ENCODE measurements at places on chromosomes 2 and 18.

GRCh38 chr18:9737006-9737405 is 28.9 kb downstream of the RAB31 start:
- no peak for DNase-seq

DNA sequence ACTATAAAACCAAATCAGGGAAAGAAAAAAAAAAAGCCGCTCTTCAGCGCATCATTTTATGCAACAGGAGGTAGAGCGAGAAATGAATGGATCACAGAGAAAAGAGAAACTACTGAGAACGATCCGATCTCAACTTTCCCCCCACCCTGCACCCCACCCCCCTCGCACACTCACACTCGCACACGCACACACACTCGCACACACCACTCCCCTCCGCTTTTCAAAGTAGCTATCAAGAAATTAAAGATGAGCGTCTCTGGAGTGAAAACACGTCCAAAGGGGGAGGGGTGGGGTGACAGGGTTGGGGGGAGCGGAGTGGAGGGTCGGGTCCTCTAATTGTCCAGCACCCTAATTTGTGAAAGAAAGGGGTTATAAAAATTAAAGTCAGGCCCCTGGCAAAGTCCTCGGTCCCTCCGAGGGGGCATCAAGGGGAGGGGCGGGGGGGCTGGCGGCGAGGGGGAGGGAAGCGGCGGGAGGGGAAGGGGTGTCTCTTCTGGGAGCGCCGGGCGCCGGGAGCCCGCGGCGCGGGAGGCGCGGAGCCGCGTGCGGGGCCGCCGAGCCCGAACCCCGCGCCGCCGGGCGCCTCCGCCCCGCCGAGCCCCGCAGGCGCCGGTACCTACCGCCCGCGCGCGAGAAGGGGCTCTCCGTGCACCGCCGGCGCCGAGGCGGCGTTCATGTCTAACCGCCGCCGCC is 428 bp downstream of the TCF4 start:
- DNase-seq: no peak

- no peak for DNase-seq
Measured at GRCh38 chr18:58158008-58158407, 114.0 kb downstream of the NEDD4L start.

GRCh38 chr2:51350100-51350499 is 318.2 kb upstream of the NRXN1 start:
- DNase-seq: no peak

DNA sequence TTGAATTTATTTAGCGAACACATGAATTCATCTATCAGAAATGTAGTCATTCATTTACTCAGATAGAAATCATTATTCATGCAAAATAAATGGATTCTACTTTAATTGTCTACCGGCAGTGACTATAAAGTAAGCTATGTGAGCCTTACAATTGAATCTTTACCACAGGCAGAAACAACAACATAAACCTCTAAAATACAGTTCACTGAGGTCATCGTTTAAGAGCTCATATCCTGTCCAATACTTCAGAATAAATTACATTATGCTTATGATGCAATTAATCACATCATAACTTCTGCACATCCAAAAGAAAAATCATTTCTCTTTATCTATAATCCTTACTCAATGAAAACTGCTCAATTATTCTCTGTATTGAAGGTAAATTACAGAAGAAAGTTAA is 244.7 kb downstream of the HNMT start:
- no peak for DNase-seq

DNA sequence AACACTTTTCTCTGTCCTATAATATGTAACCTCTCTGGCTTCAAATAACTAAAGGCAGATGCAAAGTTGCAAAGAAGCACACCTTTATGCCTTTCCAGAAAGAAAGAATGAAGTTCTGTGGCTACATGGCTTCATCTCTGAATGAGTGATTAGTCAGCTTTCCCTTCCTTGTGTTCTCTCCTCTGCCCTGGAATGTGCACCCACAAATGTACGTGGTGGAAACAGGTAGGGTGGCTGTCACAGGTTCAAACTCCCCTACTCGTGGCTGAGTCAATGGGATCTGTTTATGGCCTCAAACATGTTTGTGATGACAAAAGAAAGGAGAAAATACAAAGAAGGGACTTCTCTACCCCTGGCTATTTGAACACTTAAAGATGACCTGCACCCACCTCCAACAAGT is 55.5 kb upstream of the ACVR2A start:
- no peak for DNase-seq

DNA sequence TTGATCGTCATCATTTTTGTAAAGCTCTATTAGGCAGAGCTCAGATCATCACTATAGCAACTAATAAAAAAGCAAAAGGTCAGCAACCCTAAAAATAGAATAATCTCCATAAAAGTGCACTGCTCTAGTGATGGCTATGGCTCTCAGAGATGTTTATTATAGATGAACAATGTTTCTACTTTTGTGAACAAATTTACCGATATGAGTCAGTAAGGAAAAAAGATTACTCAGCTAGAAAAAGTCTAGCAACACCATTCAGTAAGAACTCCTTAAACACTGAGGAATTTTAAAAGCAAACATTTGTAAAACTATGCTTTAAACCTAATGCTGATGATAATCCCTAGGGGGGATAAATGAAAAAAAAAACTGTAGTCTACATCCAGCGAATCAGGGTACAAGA is 69.6 kb downstream of the ACVR1C start:
- no peak for DNase-seq

DNA sequence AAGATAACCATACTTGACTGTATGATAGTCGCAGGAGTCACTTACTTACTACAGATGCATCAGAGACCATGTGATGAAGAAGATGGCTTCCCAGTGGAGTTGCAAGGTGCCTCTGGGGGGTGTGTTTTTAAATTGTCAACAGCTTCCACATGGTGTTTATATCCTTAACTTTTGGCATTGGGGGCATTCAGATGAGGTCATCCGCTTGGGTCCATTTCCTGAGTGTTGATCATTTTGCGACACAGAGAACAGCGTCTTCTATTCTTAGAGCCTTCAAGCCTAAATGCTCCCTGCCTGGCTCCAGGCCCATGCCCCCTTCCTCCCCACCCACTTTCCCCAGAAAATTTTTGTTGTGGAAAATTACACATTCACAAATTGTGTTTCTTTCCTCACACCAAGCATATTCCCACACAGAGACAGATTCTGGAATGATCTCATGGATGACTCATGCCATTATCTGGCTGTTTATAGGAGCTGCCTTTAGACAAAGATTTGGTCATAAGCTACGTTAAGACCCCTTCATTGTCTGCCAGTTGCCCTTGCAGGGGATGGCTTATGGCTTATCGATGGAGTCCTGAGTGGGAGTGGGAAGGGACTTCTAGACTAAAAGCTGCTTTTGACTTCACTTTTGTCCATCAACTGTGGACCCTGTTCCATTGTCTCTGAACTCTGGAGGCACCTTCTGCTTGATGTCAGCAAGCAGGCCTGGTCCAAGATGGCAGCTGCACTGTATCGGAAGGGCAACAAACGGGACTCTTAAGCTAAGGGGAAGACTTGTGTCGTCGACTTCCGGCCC is 91.8 kb downstream of the CABLES1 start:
- no peak for DNase-seq

GRCh38 chr2:176852667-176853066 is 359.9 kb upstream of the HNRNPA3 start:
- DNase-seq: no peak

DNA sequence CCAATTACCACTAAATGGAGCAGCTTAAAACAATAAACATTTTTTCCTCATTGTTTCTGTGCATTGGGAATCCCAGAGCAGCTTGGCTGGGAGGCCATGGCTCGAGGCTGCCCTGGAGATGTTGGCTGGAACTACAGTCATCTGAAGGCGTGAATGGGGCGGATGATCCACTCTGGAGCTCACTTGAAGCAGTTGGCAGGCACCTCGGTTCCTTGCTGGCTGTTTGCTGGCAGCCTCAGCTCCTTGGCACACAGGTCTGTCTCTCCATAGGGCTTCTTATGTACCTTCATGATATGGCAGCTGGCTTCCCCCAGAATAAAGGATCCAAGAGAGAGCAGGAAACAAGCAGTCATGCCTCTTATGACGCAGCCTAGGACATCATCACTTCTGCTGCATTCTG is 227.0 kb upstream of the COPS8 start:
- DNase-seq: no peak

DNA sequence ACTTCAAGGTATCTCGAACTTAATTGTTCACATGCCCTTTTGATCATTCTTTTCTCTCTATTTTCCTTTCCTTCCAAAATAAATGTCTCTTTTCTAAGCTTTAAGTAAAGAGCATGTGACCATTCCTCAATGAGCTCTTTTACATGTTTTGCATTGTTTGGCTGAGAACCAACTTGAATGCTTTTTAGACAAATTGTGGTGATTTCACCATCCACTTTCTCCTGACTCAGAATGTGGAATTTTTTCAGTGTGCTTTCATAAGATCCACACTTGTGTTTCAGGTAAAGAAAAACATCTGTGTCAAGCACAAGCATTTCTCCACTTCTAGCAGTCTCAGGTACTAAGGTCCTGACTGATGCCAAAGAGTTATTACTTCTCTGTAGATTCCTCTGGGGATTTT is 10.7 kb downstream of the RBM43 start:
- no peak for DNase-seq

DNA sequence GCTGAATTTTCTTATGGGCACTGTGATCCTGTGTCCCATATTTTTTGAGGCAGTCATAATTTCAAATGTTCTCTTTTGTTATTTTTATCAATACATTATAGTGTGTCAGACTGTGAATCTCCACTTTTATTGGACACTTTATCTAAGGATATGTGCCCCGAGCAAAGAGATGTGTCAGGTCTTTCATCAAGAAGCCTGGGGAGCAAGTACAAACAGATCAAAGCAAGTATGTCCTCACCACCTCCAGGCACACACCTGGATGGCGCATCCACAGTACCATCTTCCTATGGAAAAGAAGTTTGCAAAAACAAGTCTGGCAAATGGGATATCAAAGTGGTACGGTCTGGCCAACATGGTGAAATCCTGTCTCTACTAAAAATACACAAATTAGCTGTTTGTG is 81.0 kb upstream of the ZNF236 start:
- no peak for DNase-seq

DNA sequence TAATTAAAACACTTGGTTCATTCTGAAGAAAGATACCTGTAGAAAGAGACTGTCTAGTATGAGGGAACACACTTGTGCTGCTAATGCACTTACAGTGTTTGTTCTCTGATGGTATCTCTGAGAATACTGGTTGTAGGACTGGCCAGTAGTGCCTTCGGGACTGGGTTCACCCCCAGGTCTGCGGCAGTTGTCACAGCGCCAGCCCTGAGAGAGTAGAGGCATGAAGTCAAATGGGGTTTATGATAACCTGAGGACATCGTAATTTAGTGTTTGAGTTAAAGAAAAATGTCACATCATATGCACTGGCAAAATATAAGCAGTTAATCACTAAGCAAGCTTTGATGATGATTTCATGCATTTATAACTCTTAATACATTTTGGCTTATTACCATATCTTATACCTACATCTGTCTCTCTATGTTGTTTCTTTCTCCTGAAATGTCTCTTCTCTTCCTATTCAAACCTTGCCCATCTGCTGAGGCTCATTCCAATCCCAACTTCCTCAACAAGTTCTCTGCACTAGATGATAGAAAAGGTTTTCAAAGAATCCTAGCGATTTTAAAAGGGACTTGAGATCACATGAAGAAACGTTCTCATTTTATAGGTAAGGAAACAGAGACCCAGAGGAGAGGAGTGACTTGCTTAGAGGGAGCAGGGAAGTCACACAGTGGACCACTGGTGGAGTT is 50.2 kb downstream of the ATIC start:
- DNase-seq: no peak

GRCh38 chr2:46521215-46521683 is 41.9 kb downstream of the TMEM247 start:
- no peak for DNase-seq

DNA sequence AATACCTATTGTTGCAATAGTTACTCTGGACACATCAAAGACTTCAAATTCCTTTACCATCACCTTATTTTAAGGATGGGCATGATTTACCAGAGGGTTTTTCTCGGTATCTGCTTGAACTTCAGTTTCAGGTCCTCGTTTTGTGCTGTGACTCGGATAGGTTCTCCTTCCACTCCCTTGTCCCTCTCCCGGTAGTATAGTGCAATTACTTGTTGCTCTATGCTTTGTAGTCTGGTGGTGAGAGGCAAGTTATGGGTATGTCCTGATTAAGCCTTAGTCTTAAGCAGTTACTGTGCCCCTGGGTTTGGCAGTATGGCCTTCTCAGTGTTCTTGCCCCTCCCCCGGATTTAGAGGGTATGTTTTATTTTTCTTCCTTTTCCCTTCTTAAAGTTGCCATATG is 96.6 kb downstream of the RHBDD1 start:
- DNase-seq: no peak

DNA sequence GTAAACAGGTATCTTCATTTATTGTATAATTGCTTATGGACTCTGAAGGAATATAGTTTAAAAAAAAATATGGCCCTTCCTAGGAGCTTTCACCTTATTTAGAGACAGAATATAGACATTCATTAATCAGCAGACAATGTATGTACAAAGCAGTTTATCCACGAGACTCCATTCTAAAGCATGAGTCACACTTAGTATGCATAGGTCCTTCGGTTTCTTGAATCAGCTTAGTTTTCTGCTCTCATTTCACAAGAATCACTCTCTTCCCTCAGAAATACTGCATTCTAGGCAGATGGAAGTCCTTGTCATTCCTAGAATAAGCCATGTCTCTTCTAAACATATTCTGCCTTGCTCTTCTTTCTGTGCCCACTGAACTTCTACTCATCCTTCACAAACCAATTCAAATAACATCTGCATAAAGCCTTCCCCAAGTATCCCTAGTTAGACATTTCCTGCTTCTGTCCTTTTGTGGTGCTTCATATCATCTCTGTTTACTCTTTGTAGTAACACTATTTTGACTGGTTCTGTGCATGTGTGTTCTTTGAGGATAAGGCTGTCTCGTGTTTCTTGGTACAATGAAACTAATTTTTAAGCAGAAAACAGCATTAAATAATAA is 84.5 kb downstream of the PTRHD1 start:
- no peak for DNase-seq

- DNase-seq: no peak
Measured at GRCh38 chr2:184554736-184555135, 43.6 kb upstream of the ZNF804A start.

DNA sequence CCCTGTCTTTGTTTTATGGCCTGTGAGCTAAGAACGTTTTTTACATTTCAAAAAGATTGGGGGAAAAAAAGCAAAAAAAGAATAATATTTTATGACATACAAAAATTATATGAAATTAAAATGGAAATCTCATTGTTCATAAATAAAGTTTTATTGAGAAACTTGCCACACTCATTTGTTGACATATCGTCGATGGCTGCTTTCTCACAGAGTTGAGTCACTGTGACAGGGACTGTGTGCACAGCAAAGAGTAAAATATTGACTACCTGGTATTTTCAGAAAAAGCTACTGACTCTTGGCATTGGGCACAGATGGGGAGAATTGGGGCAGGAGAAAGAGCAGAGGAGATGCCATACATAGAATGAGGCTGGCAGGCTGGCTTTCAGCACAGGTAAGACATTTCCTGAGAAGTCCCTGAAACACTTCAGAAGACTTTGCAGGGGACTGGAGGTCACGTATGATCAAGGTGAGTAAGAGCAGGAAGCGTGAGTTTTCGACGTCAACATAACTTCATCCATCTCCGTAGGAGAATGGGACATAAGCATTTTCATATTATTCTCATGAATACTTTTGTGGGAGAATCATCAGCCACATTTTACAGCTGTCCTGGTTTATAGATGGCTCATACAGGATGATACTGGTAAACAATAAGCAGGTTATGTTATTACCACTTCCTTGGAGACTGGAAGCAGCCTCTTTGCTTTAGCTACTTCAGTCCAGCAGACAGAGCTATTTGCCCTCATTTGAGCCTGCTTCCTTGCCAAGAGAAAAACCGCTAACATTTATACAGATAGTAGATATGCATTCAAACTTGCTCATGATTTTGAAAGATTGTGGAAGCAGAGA is 32.5 kb upstream of the PUM2 start:
- no peak for DNase-seq
